ENCODE measurements at places on chromosomes 3 and 15. TPM values are rescaled to one million over a fixed set of nuclear protein-coding genes. Genes with fewer than 3 reads are reported as not detected.

The PXYLP1 gene
- 6.6 TPM for total RNA-seq

DNA sequence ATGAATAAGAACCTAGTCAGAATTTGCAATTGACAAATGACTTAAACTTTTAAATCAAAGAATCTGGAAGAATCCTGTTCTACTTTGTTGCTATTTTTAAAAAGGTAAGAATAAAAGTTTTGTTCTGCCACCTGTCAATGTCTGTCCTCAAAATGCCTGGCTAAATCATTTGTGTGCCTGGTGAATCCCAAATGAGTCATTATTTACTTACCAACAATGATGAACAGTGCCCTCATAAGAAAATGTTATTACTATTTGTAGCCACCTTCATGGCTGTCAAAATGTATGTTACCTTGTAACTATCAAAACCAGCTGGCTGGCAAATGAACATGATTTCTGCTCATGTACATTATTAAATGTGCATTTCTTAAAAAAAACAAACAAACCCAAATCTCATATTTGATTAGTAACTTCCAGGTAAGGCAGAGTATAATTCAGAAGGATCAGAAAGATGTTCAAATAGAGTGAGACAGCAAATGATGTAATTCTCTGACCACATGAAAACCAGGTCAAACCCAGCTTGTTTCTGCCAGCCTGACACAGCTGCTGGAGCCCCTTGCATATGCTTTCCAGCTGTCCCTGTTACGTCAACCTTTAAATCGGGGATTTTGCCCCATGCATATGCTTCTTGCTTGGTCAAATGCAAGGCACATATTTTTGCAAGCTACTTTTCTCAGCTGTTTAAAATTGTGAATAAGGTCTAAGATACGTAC is 137.9 kb downstream of the SSR3 start:
- DNase-seq: no peak

- DNase-seq: no peak
Measured at GRCh38 chr3:60801307-60801706, 449.9 kb downstream of the FHIT start.

GRCh38 chr3:10780922-10781321 is 35.1 kb upstream of the SLC6A11 start:
- no peak for DNase-seq

- no peak for DNase-seq
Measured at GRCh38 chr15:48371961-48372360, 40.7 kb downstream of the DUT start.

- DNase-seq: no peak
Measured at GRCh38 chr3:124783696-124784095, 53.4 kb downstream of the UMPS start.

Data from CD8-positive, alpha-beta memory T cell (primary cell).